M059J (cell line): ENCODE measurements at places on chromosomes 6 and 20. TPM values are rescaled to one million over a fixed set of nuclear protein-coding genes. Genes with fewer than 3 reads are reported as not detected.

DNA sequence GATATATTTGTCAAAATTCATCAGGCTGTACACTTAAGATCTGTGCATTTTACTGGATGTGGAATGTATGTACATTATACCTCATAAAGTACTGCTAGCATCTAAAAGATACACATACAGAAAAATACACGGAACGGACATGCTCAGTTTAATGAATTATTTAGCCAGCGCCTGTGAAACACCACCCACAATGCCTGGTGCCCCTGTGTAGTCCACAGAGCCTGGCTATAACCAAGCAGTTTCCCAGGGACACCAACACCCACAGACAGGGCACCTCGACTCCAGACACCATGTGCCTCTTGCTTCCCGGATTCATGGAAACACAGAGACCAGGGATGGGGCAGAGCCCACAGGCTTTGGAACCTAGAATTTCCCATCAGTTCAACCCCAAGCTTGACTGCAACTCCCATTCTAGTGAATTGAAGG is 17.4 kb upstream of the ARMC12 start:
- DNase-seq, result no peak

DNA sequence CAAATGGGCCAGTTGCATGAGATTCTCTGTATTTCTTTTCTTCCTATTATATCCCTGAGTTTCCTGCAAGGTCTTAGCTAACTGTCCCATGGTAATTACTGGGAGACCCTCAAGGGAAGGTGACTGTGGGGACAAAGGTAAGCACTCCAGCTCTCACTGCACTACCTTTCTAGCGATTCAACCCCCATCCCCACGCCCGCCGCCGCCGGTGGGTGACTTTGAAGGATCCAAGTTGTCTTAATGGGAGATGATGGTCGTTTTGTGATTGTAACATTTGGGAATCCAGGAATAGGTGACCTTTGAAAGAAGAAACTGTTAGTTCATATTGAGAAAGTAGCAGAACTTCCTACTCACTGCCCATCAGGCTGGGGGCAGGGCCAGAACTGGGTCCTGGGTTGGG is 265.5 kb downstream of the LRFN2 start:
- DNase-seq, result no peak

- peak; percentile 35 for DNase-seq
Measured at GRCh38 chr6:10733151-10733715, 10.4 kb downstream of the TMEM14C start.

DNA sequence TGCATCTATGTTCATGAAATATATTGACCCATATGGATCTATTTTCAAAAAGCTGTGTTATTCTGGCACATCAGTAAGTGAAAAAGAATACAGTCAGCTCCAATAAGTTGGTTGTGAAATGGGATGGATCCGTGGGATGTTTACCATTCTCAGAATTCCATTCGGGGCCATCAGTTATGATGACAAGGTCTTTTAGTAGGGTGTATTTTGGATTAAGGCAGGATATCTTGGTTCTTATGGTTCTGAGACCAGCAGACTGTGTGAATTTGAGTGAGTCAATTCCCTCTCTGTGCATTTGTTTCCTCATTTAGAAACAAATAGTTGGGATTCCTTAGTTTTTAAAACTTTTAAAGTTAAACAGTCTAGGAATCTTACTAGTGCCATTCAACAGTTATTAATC is 287.4 kb downstream of the CD109 start:
- peak; percentile 29 for DNase-seq

DNA sequence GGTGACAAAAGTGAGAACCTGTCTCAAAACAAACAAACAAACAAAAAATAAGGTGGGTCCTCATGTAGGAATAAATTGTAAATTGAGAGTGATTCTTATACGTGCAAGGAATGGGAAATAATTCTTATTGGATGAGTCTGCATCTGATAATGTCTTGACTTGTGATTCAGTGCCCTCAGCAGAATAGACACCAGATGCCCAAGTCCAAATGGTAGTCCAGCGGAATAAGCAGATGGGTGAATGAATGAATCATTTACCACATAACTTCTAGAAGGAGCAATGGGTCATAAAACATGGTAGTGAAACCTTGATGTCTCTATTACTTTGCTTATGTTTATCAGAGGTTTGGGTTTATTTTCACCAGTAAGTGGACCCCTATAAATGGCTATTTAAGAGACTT is 747.7 kb downstream of the PHF3 start:
- DNase-seq, result peak; percentile 66

- no peak for DNase-seq
Measured at GRCh38 chr6:150874179-150874578, 8.7 kb downstream of the MTHFD1L start.

GRCh38 chr20:7703551-7703961 is 236.7 kb downstream of the HAO1 start:
- DNase-seq, result no peak

GRCh38 chr6:674956-675355 is 18.0 kb downstream of the EXOC2 start:
- DNase-seq, result no peak

- DNase-seq, result no peak
Measured at GRCh38 chr20:57680934-57681914, 28.6 kb downstream of the PMEPA1 start.

DNA sequence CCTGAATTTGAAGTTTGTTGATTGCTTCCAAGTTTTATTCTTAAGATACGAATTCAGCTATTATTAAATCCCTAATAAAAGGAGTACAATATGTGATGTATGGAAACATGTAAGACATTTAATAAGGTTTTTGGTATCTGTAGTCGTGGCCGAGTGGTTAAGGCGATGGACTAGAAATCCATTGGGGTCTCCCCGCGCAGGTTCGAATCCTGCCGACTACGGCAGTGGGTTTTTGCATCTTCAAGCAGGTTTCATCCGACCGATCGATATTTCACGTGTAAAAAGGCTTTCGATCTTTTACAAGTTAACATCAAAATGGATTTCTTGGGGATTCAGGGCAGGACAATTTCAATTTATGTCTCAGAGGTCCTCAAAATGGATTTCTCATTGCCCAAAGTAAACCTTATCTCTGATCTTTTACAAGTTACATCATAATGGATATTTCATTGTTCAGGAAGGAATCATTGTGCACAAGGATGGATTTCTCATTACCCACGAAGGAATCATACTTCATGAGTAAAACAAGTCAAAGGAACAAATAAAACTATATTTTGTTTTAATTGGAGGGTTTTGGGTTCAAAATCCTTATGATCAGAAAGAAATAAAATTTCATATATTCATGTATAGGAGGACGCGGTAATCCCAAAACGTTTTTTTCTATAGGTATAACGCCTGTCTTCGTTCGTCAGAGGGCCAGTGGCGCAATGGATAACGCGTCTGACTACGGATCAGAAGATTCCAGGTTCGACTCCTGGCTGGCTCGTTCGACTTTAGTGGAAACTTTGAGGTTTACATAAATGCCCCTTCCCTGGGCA is 37.3 kb upstream of the BTN3A2 start:
- peak; percentile 76 for DNase-seq

The LY6G6D gene
- not detected in 2 replicates for total RNA-seq

DNA sequence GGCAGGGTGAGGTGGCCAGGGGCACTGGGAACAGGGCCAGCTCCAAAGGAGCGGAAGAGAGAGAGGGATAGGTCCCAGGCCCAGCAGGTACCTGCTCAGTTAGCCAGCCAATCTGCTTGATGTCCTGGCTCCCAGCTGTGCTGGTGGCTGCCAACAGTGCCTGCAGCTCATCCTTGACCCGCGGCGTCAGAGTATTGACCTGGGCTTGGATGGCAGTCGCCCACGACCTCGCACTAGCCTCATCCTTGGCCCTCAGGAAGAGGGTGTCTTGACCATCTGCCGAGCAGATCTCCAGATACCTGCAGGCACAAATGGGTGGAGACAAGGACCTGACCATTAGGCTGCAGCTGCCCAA is 11.1 kb upstream of the CDK5RAP1 start:
- DNase-seq, result no peak

The BPIFB2 gene
- not detected in 2 replicates for total RNA-seq

The OXT gene
- total RNA-seq, result not detected in 2 replicates

DNA sequence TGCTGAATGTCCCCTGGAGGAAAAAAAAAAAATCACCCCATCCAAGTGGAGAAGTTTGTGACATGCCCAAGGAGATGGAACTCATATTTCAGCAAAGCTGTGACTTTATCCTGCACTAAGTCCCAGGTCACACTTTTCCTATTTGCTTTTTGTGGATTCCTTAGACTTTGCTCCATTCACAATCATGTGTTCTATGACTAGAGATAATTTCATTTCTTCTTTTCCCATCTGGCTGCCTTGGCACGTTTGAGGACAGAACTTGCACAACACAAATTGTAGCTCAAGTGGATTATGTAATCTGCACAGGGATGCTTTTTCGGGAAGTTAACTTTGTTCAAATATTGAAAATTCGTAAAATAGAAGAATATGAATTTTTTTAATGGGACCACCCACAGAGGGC is 100.7 kb upstream of the PTPN1 start:
- no peak for DNase-seq

GRCh38 chr6:169424149-169424804 is 170.6 kb upstream of the THBS2 start:
- no peak for DNase-seq

DNA sequence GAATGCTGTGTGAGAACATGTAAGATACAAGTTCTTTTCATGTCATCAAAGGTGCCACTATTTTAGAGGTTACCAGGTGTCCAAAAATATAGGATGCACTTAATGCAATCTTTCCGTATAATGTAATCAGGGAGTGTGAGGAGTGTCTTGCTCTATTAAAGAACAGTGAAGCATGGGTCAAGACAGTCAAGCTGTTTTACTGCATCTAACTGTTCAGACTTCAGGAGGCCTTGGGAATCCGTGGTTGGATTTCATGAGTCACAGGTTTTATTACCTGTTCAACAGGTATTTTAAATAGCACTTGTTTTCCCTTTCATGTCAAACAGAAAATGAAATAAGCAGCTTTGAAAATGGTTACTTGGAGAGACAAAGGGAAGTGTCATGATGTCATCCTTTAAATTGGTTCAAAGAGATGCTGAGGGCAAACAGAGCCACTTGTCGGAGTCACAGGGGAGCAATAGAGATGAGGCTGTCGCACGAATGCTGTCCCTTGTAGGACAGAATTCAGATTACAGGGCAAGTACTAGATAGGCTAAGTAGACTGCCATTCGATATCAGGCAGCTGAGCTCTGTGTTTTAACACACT is 621.5 kb downstream of the QKI start:
- DNase-seq, result no peak

- DNase-seq, result no peak
Measured at GRCh38 chr20:10639737-10640556, 33.9 kb downstream of the JAG1 start.

The C20orf144 gene
- 0.12 TPM in 1 of 2 replicates, not detected in the other for total RNA-seq

DNA sequence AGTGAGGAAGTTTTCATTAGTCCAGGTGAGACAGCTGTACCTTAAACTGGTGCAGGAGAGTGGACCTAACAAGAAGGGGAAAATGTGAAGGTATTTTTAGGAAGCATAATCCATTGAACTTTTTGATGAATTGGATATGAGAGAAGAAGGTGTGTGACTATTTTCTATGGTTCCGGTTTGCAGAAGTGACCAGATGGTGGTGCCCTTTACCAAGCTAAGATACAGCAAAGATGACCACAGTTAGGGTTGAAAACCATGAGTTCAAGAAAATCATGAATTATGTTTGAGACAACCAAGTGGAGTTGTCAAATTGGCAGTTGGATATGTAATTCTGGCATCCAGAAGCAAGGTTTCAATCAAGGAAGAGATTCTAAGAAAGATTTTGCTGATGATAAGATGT is 61.9 kb upstream of the NRSN1 start:
- peak; percentile 3 for DNase-seq

DNA sequence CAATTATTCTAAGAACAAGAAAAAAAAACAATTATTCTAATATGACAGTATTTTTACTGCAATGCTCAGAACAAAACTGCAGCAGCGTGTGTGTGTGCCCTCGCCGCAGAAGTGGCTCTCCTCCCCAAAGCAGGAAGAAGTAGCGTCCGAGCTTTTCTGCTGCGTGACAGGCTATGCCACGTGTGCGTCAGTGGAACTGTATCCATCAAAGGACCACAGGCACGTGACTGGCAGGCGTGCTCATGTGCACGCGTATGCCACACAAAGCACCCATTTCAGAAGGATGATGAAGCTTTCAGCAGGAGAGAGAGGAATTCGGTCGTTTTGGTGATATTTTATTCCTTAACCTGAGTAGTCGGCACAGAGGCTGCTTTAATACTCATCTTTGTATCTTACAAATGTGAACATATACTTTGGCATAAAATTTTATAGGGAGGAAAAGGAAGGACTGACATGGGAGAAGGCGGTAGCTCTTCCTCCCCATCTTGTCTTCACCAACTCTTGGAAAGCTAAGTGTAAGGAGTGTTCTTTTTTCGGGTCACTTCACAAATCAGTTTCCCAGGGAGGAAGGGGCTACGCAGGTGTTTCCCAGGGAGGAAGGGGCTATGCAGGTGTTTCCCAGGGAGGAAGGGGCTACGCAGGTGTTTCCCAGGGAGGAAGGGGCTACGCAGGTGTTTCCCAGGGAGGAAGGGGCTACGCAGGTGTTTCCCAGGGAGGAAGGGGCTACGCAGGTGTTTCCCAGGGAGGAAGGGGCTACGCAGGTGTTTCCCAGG is 3.4 kb downstream of the TCFL5 start:
- no peak for DNase-seq

GRCh38 chr20:52766645-52767435 is 205.3 kb upstream of the TSHZ2 start:
- no peak for DNase-seq

GRCh38 chr6:114718716-114719270 is 376.0 kb upstream of the HS3ST5 start:
- DNase-seq, result no peak

DNA sequence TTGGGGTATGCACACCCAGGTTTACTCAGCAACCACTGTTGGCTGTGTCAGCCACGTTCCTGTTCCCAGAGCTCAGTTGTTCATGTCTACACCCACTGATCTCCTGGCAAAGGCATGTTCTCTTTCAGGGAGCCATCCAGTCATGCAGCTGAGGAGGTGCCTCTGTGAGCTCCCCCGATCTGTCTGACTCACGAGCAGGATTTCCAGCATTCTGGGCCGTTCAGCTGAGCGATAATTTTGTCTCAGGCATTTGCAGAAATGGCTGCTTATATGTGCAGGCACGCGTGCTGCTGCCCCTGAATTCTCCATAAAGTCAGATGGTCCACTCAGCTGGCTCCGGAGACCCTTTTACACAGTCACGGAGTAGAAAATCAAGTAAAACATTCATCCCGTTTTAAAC is 78.4 kb upstream of the IYD start:
- DNase-seq, result peak; percentile 23

The KHDC1 gene
- 11.4 and 11.7 TPM in 2 replicates for total RNA-seq

DNA sequence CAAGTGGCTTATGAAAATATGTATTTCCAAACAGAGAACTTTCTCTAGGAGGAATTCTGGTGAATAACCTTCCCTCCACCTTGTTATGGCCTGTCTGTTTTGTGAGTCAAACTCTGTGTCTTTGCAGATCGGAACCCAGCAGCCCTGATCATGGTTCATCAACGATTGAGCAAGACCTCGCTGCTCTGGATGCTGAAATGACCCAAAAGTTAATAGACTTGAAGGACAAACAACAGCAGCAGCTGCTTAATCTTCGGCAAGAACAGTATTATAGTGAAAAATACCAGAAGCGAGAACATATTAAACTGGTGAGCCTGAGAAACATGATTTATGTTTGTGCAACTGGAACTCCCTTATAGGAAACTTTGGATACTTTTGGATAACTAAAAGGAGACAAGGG is 294.5 kb upstream of the PLCB4 start:
- DNase-seq, result no peak
